ENCODE measurements at places on chromosomes 2 and 18. TPM values are rescaled to one million over a fixed set of nuclear protein-coding genes. Genes with fewer than 3 reads are reported as not detected.
A peak's percentile ranks its signal among the peaks of the same experiment; 100 is the strongest.

GRCh38 chr2:197088694-197089093 is 162.2 kb upstream of the PGAP1 start:
- peaks cover 4% of the 10 kb centered on the region for H3K36me3 ChIP-seq
- peak; percentile 57 for DNase-seq

- DNase-seq, result peak; percentile 76
- no peaks in the 10 kb centered on the region for H3K4me1 ChIP-seq
- H3K27ac ChIP-seq, result no peak overlapping the region
- no peak overlapping the region for H3K4me3 ChIP-seq
- no peaks in the 10 kb centered on the region for H3K36me3 ChIP-seq
- H3K27me3 ChIP-seq, result no peaks in the 10 kb centered on the region
These were observed 156.1 kb upstream of the ID2 start for GRCh38 chr2:8525582-8526402.

GRCh38 chr2:98868548-98869271 is 67.3 kb downstream of the CRACDL start:
- peaks cover 4% of the 10 kb centered on the region for H3K4me1 ChIP-seq
- DNase-seq, result peak; percentile 15
- H3K4me3 ChIP-seq, result no peak overlapping the region
- H3K27me3 ChIP-seq, result no peaks in the 10 kb centered on the region
- no peak overlapping the region for H3K27ac ChIP-seq

Gene MROH2A
- 0.80 TPM for total RNA-seq

DNA sequence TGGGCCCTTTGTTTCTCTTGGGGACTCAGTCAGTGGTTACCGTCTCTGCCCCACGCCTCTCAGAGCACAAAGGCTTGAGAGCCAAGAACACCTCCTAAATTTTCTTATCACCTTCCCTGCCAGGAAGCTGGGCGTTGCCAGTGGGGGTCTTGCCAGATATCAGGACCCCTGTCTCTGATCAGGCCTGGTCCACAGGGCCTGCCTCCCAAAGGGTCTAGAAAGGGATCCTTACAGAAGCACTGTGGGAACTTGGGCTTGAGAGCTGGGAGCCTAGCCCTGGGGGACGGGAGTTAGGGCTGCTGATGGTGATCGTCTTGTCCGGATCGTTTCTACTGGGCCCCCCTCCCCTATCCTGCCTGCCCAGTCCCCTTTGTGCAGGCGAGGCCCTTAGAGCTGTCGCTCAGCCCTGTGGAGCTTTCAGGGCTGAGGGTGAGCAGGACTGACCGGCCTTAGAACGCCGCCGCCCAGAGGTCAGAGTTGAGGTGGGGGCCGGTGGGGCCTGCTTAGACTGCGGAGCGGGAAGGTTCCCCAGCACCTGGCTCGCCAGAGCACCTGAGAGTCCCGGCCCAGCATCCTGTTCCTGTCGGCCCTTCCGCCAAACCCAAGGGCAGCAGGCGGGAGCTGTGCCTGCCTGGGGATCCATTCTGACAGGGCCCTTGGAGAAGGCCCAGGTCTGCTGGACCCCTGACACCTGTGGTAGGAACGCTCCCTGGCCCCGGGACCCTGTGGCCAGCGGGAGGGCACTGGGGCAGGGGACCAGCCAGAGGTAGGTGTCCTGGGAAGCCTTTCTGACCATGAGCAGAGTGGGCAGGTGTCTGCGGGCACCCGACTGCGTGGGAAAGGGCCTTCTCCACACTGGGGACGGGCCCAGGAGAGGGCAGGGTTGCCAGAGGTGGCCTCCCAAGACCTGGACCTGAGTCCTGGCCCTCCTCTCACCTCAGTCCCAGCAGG is 956 bp downstream of the ESPNL start:
- H3K36me3 ChIP-seq, result no peaks in the 10 kb centered on the region

GRCh38 chr2:98487806-98488189 is 43.1 kb downstream of the INPP4A start:
- no peaks in the 10 kb centered on the region for H3K36me3 ChIP-seq
- no peak overlapping the region for H3K27ac ChIP-seq
- no peak for DNase-seq
- H3K4me3 ChIP-seq, result no peak overlapping the region

DNA sequence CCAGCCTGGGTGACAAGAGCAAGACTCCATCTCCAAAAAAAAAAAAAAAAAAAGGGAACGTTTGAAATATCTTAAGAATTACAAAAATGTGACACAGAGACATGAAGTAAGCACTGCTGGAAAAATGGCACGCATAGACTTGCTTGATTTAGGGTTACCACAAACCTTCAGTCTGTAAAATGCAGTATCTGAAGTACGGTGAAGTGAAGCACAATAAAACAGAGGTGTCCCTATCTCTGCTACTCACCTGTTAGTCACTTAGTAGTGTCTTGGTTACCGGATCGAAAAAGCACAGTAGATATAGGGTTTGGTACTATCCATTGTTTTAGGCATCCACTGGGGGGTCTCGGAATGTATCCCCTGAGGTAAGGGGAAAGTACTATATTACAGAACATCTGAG is 11.6 kb upstream of the GREB1L start:
- no peaks in the 10 kb centered on the region for H3K4me1 ChIP-seq
- H3K27ac ChIP-seq, result no peak overlapping the region
- H3K4me3 ChIP-seq, result no peak overlapping the region
- DNase-seq, result no peak
- no peaks in the 10 kb centered on the region for H3K27me3 ChIP-seq
- no peaks in the 10 kb centered on the region for H3K36me3 ChIP-seq

Gene ABCG5
- total RNA-seq, result 0.09 TPM

DNA sequence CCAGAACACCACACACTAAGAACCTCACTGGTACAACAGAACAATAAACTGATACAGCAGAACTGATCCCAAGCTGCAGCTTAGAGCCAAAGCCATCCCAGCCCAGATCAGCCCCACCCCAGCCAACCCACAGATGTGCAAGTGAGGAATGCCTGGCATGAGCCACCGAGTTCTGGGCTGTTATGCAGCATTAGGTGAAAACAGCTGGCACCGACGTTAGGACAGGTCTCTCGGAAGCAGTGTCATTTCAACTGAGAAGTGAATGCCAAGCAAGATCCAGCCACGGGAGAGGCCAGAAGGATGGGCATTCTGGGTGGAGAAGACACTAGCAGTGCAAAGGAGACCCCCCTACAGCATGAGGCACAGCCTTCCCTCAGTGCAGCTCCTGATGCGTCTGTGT is 38.9 kb downstream of the ADCY3 start:
- DNase-seq, result no peak
- no peaks in the 10 kb centered on the region for H3K27me3 ChIP-seq
- peaks cover 3% of the 10 kb centered on the region for H3K36me3 ChIP-seq
- H3K4me1 ChIP-seq, result peaks cover 10% of the 10 kb centered on the region
- H3K27ac ChIP-seq, result no peak overlapping the region

- H3K27ac ChIP-seq, result no peak overlapping the region
- H3K36me3 ChIP-seq, result no peaks in the 10 kb centered on the region
- H3K27me3 ChIP-seq, result no peaks in the 10 kb centered on the region
- no peak overlapping the region for H3K4me3 ChIP-seq
- H3K4me1 ChIP-seq, result no peaks in the 10 kb centered on the region
These were observed 64.4 kb downstream of the EML6 start for GRCh38 chr2:54787755-54788366.

Gene USP14
- total RNA-seq, result 39.8 TPM

Gene STARD6
- not detected for total RNA-seq

GRCh38 chr2:205462681-205463345 is 219.5 kb upstream of the NRP2 start:
- no peaks in the 10 kb centered on the region for H3K27me3 ChIP-seq
- H3K36me3 ChIP-seq, result no peaks in the 10 kb centered on the region
- no peak overlapping the region for H3K4me3 ChIP-seq
- H3K4me1 ChIP-seq, result peaks cover 1% of the 10 kb centered on the region
- DNase-seq, result no peak

Gene ERFE
- total RNA-seq, result 0.52 TPM

DNA sequence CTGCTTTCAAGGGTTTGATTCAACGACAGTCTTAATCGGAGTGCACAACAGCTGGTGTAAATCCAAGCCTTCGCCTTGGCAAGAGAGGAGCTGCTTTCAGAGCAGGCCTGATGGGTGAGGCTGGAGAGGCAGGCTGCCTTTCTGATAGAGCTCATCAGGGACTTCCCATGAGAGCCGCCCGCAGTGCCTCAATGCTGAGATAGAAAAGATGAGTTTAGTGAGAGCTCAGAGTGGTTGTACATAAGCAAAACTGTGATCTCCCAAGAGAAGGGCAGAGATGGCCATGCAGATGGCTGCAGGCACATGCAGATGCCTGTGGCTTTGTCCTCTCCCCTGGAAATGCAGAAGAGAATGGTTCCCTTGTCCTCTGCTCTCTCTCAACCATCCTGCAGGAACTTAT is 122.1 kb downstream of the ARL4C start:
- no peaks in the 10 kb centered on the region for H3K4me1 ChIP-seq
- no peaks in the 10 kb centered on the region for H3K36me3 ChIP-seq
- DNase-seq, result peak; percentile 70
- no peak overlapping the region for H3K4me3 ChIP-seq
- no peak overlapping the region for H3K27ac ChIP-seq
- H3K27me3 ChIP-seq, result no peaks in the 10 kb centered on the region

DNA sequence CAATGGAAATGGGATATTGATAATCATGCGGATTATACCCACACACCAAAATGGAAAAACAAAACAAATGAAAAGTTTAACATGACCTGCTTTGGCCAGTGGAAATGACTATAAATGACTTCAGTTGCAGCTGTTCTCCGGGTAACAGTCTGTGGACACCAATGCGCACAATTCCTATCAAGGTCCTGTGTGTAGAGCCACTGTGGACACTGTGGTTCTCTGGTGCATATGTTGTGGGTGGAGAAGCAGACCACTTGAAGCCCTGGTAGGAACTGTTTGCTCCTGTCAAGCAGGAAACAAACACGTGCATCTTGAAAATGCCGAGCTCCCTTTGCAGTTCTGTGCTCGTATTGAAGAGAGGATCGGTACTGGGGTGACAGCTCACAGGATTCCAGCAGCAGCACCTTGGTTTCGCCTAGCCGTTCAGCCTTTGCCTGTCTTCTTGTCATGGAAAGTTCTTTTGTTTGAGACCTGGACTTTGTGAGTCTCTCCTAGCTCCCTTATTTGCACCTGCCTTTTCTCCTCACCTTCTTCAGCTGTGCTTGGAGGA is 32.9 kb downstream of the NCK2 start:
- no peaks in the 10 kb centered on the region for H3K36me3 ChIP-seq
- H3K4me1 ChIP-seq, result peaks cover 34% of the 10 kb centered on the region
- no peak for DNase-seq
- no peak overlapping the region for H3K27ac ChIP-seq

Gene ICOS
- 3.1 TPM for total RNA-seq

Gene UPP2
- not detected for total RNA-seq

Gene EVX2
- not detected for total RNA-seq

- no peak for DNase-seq
- no peak overlapping the region for H3K4me3 ChIP-seq
- peaks cover 28% of the 10 kb centered on the region for H3K36me3 ChIP-seq
- no peaks in the 10 kb centered on the region for H3K4me1 ChIP-seq
These were observed 7.6 kb downstream of the FAM168B start for GRCh38 chr2:131085646-131086045.

DNA sequence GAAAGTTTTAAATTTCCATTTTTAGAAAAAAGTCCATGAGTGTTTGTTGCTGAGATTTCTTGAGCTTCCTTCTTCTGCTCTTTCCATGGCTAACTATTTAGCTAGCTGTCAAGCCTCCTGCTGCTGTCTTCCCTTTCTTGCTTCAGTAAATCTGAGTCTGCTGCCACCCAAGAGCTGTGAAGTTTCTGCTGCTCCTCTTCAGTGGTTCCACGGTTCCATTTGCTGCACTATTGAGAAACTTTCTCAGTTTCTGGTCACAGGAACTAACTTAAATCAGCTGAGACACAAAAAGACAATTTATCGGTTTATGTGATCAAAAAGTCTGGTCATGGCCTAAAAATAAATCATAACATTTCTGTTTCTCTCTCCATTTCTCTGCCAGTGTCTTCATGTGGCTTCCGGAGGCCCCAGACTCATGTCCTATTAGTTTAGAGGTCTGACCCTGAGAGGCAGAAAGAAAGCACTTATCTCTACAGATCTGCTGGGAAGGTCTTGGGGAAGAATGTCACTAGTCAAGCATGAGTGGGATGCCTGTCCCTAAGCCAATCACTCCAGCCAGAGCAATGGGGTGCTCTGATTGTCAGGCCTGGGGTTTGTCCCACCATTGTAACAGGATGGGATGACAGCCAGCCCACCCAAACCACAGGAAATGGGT is 73.0 kb upstream of the ARL4C start:
- H3K27me3 ChIP-seq, result no peaks in the 10 kb centered on the region
- DNase-seq, result no peak
- no peaks in the 10 kb centered on the region for H3K36me3 ChIP-seq
- no peak overlapping the region for H3K27ac ChIP-seq
- H3K4me1 ChIP-seq, result no peaks in the 10 kb centered on the region

GRCh38 chr2:68218343-68218901 is 33.9 kb downstream of the PPP3R1 start:
- peaks cover 3% of the 10 kb centered on the region for H3K36me3 ChIP-seq
- H3K4me3 ChIP-seq, result no peak overlapping the region
- no peak overlapping the region for H3K27ac ChIP-seq
- no peak for DNase-seq
- peaks cover 12% of the 10 kb centered on the region for H3K4me1 ChIP-seq

GRCh38 chr18:908758-909724 is 4.4 kb downstream of the ADCYAP1 start:
- H3K27me3 ChIP-seq, result peaks cover 74% of the 10 kb centered on the region
- DNase-seq, result peak; percentile 18
- no peaks in the 10 kb centered on the region for H3K4me1 ChIP-seq
- no peaks in the 10 kb centered on the region for H3K36me3 ChIP-seq

GRCh38 chr2:72109904-72110303 is 37.8 kb downstream of the CYP26B1 start:
- H3K36me3 ChIP-seq, result no peaks in the 10 kb centered on the region
- no peak overlapping the region for H3K27ac ChIP-seq
- DNase-seq, result no peak
- H3K4me3 ChIP-seq, result no peak overlapping the region
- no peaks in the 10 kb centered on the region for H3K27me3 ChIP-seq

Gene ECEL1
- 0.31 TPM for total RNA-seq

- H3K27me3 ChIP-seq, result no peaks in the 10 kb centered on the region
- H3K36me3 ChIP-seq, result no peaks in the 10 kb centered on the region
- H3K4me3 ChIP-seq, result no peak overlapping the region
- no peak overlapping the region for H3K27ac ChIP-seq
- no peak for DNase-seq
These were observed 45.2 kb upstream of the CTIF start for GRCh38 chr18:48493434-48494230.

- DNase-seq, result no peak
- peak within 1 kb of the TSS; percentile 49 for H3K27ac ChIP-seq
- H3K27me3 ChIP-seq, result no peaks in the 10 kb centered on the region
These were observed at the start of gene CASP10 for GRCh38 chr2:201182650-201183364. Gene CASP10 (plus strand): TSS chr2:201183141. CDS start chr2:201185778, 2,637 bp downstream.

DNA sequence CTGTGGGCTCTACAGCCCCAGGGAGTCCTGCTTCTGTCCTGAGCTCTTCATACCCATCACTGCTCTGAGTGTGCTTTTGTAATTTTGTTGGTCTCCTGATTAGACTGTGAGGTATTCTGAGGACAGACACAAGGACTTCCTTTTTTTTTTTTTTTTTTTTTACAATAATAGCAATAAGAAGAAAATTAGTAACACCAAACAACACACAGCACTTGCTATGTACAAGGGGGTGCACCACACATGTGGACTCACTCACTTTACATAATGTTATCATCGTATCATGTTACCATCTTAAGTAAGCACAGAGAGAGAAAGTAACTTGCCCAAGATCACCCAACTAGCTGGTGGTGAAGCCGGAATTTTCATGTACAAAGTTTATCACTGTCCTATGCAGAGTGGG is 34.6 kb downstream of the MBP start:
- no peaks in the 10 kb centered on the region for H3K4me1 ChIP-seq
- no peak overlapping the region for H3K4me3 ChIP-seq
- DNase-seq, result no peak
- H3K36me3 ChIP-seq, result peaks cover 8% of the 10 kb centered on the region
- peaks cover 23% of the 10 kb centered on the region for H3K27me3 ChIP-seq

Gene CFC1
- total RNA-seq, result 9.1 TPM
